Stimulated activated CD4-positive, alpha-beta T cell treated with anti-CD3 and anti-CD28 coated beads, Interleukin-15, amount 100 ng/mL, for 48 hours (primary cell): ENCODE measurements at places on chromosomes 1 and 21.

GRCh38 chr1:113981962-113982931 lies 3.0 kb downstream of the OLFML3 start:
- no peak for DNase-seq

- no peak for DNase-seq
Observed at GRCh38 chr1:171611306-171611705, 10.7 kb upstream of the MYOCOS start.

DNA sequence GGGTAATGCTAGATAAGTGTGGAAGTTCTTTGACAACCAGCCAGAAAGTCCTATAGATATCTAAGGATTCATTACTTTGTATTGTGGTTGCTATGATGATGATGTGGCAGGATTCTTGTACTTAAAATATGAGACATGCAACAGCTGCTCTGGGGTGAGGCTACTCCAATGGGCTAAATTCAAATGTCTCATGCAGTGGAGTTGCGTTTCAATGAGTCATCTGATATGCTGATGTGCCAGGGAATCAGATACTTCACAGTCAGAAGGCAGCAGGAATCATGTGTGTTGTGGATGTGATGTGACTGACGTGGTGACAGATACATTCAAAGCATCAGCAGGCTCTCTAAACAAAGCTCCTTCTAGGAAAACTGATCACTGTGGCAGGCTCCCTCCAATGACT lies 66.5 kb downstream of the TSEN15 start:
- DNase-seq: no peak

GRCh38 chr1:22218618-22219250 lies 75.8 kb upstream of the WNT4 start:
- DNase-seq: no peak

- DNase-seq: no peak
Observed at GRCh38 chr21:14857529-14857928, 207.3 kb downstream of the NRIP1 start.

GRCh38 chr1:156608981-156609380 lies 7.7 kb upstream of the GPATCH4 start:
- DNase-seq: peak; percentile 41

DNA sequence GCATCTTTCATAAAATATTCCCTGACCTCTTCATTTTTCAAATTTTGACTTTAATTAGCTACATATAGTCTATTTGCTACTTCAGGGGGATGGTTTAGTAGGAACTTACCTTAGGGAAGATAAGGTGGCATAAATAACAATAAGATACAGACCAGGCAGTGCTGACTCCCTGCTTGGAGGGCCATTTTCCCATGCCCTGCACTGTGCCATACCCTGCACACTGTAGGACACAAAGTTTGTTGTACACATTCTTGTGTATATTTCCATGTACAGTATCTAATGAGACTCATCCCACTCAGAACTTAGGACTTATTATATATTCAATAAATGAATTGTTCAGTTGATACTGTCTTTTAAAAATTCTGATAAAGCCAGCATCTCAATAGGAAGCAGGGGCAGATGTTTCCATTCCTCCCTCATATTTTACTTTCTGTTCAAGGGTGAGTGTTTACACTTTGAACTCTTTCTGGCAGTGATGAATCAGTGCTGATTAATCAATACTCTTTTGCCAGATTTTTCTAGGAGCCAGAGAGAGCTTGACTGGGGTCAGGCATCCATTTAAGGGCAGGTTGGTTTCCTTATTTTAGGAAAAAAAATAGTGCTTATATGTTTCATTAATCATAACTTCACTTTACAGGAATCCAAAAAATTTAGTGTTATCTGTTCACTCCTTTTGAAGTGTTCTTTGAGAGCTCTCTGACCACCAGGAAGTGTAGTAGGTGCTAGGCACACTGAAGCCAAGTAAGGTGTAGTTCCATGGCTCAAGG lies 30.6 kb downstream of the MPZL1 start:
- no peak for DNase-seq

DNA sequence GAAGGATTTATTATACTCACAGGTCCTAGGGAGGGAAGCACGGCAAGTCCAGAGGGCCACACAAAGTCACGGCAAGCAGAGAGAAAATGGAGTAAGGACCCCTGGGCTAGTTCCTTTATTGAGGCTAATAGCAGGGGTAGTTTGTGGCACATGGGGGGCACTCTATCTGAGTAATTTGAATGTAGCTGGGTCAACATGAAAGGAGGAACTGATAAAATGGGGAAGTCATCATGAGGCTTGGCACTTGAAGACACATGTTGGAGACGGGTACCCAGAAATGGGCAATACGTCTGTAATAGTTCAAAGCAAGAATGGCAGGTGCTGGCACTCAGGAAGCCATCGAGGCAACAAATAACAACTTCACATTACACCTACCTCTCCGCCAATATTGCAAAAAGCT lies 1136.4 kb downstream of the MRPL39 start:
- no peak for DNase-seq

GRCh38 chr1:8315573-8316475 lies 2.1 kb upstream of the SLC45A1 start:
- DNase-seq: no peak

GRCh38 chr1:59100708-59101374 lies 196.1 kb upstream of the FGGY start:
- no peak for DNase-seq

DNA sequence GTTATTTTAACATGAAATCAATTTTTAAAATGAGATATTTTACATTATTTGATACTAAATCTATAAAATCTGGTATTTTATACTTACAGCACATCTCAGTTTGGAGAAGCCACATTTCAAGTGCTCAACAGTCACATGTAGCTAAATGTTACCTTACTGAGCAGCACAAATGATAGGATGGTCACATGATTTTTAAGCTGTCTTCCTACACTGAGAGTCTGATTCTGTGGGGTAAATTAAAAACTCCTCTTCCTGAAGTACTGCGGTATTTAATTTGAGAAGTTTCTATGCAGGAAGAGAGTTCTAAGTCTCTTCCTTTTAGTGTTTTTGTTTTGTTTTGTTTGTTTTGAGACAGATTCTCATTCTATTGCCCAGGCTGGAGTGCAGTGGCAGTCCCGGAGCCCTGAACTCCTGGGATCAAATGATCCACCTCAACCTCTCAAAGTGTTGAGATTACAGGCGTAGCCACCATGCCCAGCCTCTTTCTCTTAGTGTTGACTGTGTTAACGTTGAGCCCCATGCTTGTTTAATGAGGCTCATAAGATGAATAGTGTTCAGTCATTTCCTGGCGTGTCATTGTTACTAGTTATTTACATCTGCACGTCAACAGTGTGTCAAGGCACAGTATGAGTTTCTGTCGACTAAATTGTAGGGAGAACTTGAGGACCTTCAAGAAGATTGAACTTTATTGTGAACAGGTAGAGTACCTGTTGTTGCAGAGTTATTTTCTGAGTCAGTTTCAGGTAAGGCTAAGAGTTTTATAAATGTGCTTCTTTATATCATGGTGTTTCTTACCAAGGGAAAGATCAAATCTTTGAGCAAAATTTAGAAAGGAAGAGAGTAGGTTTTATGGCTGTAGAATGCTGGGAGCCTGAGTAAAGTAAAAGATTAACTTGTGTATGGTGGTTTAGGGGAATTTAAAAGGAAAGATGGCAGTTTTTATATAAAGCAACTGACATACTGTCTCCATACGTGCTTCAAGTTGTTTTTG lies 3.3 kb downstream of the CNST start:
- no peak for DNase-seq

- DNase-seq: no peak
Observed at GRCh38 chr1:6621429-6622391, 3.0 kb upstream of the THAP3 start.

DNA sequence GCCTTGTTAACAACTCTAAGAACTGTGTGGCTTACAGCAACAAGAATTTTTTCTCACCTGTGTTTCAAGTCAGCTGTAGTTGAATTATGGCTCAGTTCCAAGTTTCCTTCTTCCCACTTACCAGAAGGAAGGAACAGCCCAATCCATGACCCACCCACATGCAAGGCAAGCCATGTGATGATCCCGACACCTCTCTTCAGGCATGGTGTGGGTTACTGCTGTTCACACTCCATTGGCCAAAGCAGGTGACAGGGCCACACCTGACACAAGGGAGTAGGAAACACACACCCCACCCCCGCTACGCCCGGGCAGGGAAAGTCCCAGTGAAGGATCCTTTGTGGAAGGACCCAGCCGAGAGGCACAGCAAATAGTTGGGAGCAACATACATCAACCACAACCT lies 36.3 kb downstream of the KCNJ15 start:
- DNase-seq: no peak

- no peak for DNase-seq
Observed at GRCh38 chr1:202154766-202155477, 5.5 kb downstream of the PTPN7 start.

GRCh38 chr1:1173793-1174415 lies at the start of gene TTLL10:
TSS of gene TTLL10 (plus strand) at chr1:1173880. CDS start at chr1:1179216, 5,336 bp downstream.
- DNase-seq: no peak

- peak; percentile 75 for DNase-seq
Observed at GRCh38 chr1:27556781-27557595, 47.0 kb downstream of the AHDC1 start.

- DNase-seq: no peak
Observed at GRCh38 chr1:187839873-187840272, 1011.1 kb downstream of the PLA2G4A start.

GRCh38 chr21:39025198-39025597 lies 158.1 kb downstream of the PSMG1 start:
- DNase-seq: no peak

GRCh38 chr1:90826024-90826423 lies 108.9 kb upstream of the BARHL2 start:
- DNase-seq: no peak

DNA sequence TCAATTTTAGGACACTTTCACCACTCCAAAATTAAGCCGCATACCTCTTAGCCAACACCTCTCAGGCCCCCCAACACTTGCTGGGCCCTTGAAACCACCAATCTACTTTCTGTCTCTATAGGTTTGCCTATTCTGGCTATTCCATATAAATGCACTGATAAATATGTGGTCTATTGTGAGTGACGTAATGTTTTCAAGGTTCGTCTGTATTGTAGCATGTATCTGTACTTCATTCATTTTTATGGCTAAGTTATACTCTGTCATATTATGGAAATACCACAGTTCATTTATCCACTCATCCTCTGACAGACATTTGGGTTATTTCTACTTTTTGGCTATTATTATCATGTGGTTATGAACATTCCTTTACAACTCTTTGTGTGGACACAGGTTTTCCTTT lies 359.9 kb upstream of the ST6GALNAC5 start:
- DNase-seq: no peak

DNA sequence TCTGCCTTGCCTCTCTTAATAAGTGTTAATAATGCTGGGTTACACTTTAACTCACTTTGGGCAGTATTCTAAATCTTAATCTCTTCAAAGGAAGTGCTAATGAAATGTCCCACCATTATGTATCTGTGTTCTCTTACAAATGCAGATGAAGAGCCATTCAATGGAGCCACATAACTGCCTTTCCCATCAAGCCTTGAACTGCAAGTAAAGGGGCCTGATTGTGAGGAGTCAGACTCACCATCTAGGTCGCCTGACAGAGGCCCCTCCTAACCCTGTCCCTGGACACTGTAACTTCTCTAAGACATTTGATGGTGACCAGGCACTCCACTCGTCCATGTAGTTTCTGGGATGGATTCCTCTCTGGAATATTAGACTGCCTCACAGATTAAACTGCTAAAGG lies 329.4 kb downstream of the KIF26B start:
- DNase-seq: no peak

DNA sequence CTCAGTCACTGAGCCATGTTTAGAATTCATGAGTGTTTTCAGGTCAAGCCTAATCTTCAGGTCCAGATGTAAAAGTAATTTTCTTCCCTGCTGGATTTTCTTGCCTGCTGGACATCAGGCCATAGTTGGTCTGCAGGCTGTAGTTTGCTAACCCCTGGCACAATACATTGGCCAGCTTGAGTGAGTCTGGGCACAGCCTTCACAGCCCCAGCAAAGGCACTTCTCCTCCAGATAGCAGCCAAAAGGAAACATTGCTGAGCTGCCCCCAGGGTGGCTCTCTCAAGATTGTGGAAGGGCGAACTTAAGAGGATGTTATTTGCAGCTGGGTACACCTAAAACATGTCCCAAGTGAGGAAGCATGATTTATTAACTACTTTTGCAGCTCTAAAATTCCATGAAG lies 126.8 kb downstream of the PIK3R3 start:
- no peak for DNase-seq

DNA sequence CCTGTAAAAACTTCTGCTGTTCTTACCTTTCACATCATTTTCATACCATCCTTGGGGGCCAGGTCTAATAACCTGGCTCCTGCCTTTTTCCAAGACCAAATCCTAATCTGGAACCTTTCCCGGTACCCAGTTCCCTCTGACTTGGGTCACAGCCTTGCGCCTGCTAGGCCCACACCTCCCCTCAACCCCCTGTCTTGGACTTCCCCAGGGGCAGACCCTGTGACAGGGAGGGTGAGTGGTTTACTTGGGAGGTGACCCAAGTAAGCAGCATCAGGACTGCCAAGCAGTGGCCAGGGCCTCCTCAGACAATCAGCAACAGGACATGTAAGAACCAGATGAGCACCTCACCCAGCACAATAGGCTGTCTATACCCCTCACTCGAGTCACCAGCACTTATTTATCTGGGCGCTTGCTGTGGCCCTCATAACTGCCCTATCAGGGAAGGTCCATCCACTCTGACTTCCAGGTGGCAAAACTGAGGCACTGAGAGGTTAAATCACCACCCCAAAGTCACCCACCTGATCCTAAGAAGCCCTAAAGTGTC lies 124.7 kb downstream of the MATN1 start:
- no peak for DNase-seq

GRCh38 chr1:227864882-227865281 lies 49.4 kb downstream of the PRSS38 start:
- no peak for DNase-seq

GRCh38 chr1:30411206-30411605 lies 312.2 kb downstream of the MATN1 start:
- no peak for DNase-seq

DNA sequence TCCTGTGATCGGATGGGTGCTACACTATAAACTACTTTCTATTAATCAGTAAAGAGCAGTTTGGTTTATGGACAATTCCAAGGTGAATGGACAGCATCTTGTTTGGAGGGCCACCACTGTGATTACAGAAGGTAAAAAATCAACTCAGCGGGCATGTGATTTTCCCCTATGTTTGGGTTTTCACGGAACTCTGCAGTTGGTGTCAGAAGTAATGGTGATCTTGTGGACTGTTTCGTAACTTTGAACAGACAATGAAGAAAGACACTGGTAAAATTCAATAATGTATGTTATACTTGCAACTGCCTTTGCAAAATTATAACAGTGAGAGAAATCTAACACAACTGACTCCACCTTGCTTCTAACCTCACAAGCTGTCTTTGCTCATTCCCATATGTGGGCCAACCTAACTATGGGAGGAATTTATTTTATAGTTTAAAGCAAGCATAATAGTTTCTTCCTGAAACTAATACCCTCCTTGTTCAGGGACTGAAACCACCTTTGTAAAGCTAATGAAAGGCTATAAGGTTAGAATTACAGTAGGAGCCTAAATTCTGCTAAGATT lies 53.2 kb downstream of the TRIM33 start:
- no peak for DNase-seq

- DNase-seq: peak; percentile 19
Observed at GRCh38 chr1:182446033-182446669, 3.8 kb upstream of the RGSL1 start.
